KG1 (cell line): ENCODE measurements at places on chromosomes 11 and 22.

- DNase-seq = no peak
Observed at GRCh38 chr11:38219636-38220035, 1621.6 kb upstream of the RAG2 start.

- DNase-seq = no peak
Observed at GRCh38 chr11:68340784-68341556, 28.6 kb downstream of the LRP5 start.

DNA sequence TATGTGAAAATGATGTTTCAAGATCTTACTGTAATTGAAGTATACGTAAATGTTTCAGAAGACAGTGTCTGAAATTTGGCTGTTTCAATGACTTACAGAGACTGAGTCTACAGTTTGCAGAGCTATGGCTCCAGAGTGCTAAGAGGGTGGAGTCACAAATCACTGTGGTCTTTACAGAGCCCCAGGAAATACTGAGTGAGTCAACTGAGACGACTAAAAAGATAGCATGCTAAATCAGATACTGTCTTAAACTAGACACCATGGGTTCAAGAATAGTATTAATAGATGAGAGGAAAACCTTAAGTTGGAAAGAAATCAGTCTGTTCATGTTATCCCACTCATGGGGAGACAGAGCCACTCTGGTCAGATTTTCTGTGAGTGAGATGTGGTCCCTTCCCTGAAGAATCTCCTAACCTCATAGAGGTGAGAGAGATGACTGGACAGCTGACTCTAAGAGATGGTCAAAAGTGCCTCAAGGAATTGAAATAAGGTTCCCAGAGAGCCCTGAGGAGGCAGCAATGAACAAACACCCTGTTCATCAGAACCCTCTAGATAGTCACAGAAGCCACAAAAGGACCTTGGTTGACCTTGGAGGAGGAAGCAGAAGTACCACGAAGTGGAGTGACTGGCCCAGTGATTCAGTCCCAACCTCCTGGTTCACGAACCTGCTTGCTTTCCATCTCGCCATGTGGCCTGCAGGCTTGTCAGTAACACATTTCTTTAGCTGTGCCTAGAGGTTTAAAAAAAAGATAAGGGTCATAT, 30.2 kb downstream of the C11orf91 start:
- DNase-seq = no peak

GRCh38 chr11:14124886-14125285, 162.4 kb downstream of the SPON1 start:
- no peak for DNase-seq

DNA sequence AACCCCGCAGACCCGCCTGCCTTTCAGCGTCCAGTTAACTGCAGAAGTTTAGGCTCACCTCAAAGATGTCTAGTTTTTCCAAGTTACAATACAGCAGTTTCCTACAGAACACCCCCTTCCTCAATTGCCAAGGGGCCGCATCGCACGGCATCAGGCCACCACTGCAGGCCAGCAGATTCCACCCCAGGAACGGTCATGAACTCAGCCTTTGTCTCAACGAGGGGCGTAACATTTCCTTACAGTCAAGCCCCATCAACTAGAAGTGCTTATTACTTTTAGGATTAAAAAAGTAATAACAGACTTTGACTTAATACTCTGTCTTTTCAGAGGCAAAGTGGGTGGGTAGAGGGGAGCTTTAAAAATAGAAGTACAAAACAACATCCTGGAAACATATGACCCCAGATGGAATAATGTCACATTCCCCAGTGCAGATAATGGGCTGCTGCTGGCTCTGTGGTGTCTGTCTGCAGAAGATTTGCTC, 36.3 kb downstream of the PPP2R1B start:
- no peak for DNase-seq

GRCh38 chr11:39239553-39239952, 2219.9 kb downstream of the LRRC4C start:
- no peak for DNase-seq

DNA sequence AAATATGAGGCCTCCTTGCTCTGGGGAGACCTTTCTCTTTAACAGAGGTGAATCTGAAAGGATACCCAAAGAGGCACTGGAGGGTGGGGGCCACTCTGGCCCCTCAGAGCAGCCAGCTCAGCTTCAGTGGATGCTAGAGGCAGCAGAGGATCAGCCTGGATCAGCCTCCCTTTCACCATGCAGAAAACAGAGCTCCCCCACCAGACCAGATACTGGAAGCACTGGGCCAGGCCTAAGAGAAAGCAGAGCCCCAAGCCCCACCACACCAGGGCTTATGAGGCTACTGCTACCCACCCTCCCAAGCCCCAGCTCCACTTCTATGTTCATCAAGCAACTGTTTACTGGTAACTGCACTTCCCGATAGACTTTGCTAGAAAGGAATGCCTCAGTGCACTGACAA, 4.0 kb upstream of the SLC43A3 start:
- peak; percentile 25 for DNase-seq

DNA sequence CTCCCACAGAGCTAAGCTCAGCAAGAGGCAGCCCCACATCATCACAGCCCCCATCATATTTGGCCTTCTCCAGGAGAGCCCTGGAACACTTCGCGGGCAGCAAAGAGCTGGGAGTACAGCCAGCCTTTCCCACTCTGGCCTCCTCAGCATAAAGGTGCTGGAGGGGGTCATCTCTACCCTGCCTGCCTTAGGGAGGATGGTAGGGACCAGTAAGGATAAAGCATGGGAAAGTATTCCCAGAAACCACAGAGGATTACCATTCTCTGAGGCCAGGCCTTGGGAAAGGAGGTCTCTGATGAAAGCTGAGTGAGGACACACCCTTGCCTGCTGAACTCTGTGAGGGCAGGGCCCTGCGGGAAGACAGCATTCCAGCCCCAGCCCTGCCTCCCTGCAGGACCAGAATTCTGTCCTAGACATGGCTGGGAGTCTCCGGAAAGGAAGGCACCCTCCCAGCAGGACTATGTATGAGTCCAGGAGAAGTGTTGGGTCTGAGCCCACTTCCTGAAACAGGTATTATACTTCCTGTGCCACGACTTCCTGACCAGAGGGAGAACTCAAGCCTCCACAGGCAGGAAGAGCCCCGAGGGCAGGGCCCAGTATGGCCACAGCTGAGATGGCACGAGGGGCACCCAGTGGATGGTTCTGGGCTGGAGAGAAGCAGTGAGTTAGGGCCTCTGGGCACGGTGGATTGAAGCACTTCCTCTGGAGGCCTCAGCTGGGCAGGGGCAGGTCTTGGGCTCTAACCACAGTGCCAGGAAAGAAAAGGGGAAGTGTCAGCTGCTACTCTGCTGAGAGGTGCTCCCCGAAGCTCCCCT, 12.9 kb upstream of the CASTOR1 start:
- peak; percentile 43 for DNase-seq
